ENCODE measurements at places on chromosomes 2 and 18.

GRCh38 chr2:121490584-121491133 lies 40.0 kb upstream of the RNU4ATAC start:
- no peak for DNase-seq

DNA sequence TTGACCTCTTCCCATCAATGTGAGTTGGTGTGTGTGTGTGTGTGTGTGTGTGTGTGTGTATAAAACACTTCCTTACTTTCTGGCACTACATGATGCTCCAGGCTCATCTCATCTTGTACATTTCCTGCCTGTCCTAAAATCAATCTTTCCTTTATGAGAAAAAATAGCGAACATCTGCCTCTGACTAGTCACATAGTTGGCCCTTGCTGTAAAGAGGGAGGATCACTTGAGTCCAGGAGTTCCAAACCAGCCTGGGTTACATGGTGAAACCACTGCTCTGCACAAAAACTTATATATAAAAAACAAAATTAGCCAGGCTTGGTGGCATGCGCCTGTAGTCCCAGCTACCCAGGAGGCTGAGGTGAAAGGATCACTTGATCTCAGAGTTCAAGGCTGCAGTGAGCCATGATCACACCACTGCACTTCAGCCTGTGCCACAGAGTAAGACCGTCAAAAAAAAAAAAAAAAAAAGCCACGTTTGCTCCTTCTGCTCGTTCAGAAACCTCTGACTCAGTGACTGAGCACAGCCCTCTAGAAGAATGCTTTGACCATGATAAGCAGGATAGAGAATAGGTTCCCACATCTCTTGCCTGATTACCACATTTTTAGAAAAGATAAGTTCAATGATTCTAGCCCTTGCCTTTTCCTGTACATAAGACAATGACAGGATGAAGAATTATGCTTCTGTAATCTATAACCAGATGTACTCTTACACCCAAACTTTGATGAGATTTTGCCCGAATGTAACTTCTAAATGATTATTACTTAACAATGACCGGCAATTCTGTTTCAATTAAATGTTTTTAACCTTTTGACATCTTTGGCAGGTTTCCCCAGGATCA lies 45.2 kb upstream of the ST3GAL5 start:
- peak; percentile 89 for DNase-seq

GRCh38 chr2:66541646-66542045 lies 106.7 kb downstream of the MEIS1 start:
- no peak for DNase-seq

DNA sequence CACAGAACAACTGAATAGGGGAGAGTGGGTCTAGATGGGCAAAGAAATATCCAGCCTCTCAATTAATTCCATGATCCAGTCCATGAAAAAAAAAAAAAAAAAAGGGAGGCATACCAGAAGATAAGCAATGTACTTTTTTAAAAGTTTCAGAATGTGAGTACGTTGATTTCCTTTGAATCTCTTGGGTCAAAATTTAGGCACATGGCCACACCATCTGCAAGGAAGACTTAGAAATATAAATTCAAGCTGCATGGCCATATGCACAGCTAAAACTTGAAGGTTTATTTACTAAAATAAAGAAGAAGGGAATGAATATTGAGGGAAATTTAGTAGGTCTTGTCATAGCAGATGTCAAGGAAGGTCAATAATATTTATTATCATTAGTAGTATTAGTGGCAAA lies 286.5 kb upstream of the CDH7 start:
- no peak for DNase-seq

GRCh38 chr2:177329064-177329463 lies 63.5 kb upstream of the AGPS start:
- DNase-seq = no peak

DNA sequence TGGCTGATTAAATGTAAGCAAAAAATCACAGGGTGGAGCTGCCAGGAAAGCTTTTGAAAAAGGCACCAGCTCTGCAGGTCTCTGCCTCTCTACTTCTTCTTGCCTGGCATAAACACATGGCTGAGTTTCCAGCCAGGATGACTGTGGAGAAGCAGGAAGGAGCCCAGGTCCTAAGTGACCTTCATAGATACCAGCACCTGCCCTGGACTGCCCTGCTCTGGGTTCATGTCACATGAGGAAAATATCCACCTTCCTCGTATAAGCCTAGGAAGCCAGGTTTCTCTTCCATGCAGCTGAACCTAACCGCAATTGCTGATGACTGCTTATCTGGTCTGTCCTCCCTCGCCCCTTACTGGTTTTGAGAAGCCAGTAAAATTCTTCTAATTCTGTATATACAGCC lies 47.8 kb upstream of the CREB1 start:
- DNase-seq = peak; percentile 37

- DNase-seq = no peak
Observed at GRCh38 chr2:203567691-203568090, 32.6 kb upstream of the RAPH1 start.

GRCh38 chr18:4658804-4659203 lies 203.7 kb upstream of the DLGAP1 start:
- no peak for DNase-seq

DNA sequence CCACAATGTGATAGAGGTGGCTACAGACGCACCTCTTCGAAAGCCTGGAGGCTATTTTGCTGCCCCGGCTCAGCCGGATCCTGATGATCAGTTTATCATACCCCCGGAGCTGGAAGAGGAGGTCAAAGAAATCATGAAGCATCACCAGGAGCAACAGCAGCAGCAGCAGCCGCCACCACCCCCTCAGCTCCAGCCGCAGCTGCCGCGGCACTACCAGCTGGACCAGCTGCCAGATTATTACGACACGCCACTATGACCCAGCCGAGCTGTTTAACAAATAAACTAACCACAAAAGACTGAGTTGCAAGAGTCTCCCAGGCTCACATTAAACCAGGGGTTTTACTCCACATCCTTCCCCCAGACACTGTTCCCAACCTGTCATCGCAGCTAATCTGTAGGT lies 263.8 kb downstream of the PHLPP1 start:
- no peak for DNase-seq

GRCh38 chr2:20232837-20233207 lies 7.9 kb upstream of the SDC1 start:
- no peak for DNase-seq

DNA sequence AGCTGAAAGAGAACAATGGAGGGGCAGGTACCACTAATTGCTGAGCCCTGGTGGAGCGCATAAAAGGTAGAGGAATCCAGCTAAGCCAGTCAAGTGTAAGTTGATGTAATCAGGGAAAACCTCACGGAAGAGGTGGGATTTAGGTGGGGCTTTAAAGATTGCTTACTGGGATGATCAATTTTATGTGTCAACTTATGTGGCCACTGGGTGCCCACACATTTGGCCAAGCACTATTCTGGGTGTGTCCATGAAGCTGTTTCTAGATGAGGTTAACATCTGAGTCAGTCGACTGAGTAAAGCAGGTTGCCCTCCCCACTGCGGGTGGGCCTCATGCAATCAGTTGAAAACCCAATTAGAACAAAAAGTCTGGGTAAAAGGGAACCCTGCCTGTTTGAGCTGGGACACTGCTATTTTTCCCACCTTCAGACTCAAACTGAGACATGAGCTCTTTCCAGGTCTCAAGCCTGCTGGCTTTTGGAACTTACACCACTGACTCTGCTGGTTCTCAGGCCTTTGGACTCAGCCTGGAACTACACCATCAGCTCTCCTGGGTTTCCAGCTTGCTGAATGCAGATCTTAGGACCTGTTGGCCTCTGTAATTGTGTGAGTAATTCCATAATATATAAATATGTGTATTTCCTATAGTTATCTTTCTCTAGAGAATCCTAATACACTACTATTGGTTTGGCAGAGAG lies 67.3 kb downstream of the MYO5B start:
- no peak for DNase-seq

DNA sequence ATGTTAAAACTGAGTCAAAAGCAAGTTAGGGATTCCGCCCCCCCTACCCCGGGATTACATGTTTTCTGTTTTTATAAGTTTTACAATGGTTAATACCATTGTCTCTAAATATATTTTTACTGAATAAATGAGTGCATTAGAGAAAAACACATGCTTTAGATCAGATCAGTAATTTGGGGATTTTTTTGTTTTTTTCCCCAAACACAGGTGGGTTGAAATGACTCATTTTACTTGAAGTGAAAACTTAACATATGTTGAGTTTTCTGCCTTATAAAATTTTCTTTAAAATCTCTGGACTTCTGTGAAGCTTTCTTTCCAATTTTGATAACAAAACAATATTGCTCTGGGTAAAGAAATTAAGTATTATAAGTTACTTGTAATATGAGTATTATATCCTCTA lies 114.4 kb downstream of the AGPS start:
- DNase-seq = no peak

DNA sequence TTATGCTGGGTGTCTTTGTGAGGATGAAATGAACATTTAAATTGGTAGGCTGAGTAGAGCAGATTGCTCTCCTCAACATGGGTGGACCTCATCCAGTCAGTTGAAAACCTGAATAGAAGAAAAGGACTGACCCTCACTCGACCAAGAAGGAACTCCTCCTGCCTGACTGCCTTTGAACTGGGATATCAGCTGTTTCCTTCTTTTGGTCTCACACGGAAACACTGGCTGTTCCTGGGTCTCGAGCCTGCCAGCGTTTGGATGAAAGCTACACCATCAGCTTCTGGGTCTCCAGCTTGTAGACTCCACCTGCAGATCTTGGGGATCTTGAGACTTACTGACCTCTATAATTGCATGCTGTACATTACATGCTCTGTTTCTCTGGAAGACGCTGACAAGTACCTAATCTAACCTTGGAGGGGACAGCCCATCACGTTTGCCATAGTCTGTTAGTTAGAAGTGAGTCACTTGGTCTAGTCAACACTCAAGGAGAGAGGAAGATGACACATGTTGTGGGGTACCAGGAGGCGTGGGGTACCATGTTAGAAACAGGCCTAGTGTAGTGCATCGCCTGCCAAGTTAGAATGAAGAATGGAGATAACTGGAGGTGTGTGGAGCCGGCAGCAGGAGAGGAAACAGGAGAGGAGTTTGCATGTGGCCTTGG lies 267.0 kb downstream of the MREG start:
- no peak for DNase-seq

- DNase-seq = no peak
Observed at GRCh38 chr18:38900445-38900844, 1334.8 kb upstream of the CELF4 start.

- no peak for DNase-seq
Observed at GRCh38 chr2:234292962-234293243, 204.0 kb downstream of the ARL4C start.

GRCh38 chr18:42508683-42509296 lies 553.8 kb downstream of the PIK3C3 start:
- no peak for DNase-seq

GRCh38 chr2:181042706-181043105 lies 62.3 kb downstream of the UBE2E3 start:
- DNase-seq = no peak

GRCh38 chr2:54429811-54430551 lies 26.1 kb upstream of the SPTBN1 start:
- DNase-seq = peak; percentile 100

GRCh38 chr2:189862751-189863150 lies 78.5 kb downstream of the PMS1 start:
- no peak for DNase-seq

DNA sequence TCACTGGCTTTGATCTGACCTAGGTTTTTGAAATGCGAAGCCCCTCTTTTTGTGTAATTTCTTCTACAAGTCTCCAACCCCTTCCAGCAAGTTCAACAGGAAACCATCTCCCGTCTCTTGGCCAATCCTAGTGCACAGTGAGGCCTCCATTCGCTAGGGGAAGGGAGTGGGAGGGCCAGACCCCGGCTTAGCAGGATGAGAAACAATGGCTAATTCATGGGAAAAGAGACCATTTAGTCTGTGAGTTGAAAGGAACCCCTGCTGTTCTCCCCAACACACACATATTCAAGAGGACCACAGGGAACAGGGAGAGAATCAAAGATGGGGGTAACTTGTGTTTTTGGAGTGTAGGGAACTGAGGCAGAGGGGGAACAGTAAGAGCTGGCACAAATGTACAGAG lies 83.0 kb downstream of the RTN4 start:
- DNase-seq = no peak

GRCh38 chr2:61499060-61499459 lies 28.2 kb upstream of the USP34 start:
- DNase-seq = no peak

DNA sequence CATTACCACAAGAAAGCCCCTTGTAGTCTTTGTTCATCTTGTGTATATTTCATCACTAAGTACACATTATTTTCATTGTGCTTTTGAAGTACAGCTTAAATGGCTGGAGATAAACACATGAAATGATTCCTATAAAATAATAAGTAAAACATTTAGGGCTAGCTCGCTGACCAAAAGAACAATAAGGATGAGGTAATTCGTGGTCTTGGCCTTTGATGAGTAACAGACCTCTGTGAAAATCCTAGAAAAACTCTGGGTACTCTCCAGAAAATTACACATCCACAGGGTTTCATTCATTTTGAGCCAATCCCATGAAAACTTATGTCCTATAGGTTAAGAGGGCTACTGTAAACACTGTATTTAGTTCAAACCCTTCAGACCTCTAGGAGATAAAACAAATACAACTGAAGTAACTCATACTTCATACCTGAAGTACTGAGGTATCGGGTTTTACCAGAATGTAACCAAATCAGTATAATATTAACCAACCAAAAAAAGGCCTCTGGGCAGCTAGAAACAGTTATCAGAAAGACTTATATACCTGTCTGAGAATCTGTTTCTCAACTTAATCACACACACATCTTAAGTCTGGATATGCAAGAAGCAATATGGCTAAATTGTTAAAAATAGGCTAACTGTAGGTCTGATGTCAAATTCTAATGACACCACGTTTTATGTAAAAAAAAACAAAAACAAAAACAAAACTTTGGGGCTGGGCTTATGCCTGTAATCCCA lies 31.0 kb downstream of the CFAP36 start:
- DNase-seq = no peak

DNA sequence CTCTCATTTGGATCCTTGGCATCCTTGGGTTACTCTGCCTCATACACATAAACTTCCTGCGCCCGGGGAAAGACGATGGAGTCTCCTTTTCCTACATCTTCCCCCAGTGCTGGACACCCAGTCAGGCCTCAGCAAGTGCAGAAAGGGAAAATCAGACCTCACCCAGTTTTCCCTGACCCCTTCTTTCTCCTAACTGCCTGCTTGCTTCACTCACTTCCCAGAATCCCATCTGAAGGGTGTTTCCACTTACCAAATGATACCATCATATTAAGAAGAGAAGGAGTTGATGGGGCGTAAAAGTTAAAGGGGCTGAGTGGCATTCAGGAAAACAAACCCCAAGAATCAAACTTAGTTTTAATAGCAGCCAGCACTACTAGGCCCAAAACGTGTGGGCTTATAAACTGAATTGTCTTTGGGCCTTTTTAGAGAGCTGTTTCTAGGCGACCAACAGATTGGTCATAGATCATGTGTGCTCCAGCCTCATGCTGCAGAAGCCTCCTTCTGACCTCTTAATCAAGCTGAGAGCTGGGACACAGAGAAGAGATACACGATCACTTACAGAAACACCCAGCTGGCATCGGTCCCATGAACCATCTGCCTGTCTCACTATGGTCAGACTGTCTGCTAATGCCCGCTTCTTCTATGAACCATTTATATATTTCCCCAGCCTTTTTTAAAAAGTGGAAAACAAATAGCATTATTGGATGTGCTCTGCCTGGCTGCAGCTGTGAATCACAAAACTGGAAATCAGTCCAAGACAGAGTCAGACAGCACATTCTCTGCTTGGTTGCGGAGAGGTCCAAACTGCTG lies 165.7 kb upstream of the SLC14A2 start:
- no peak for DNase-seq
